Dermis microvascular lymphatic vessel endothelial cell (primary cell): ENCODE measurements at places on chromosomes 1 and 21. TPM values are rescaled to one million over a fixed set of nuclear protein-coding genes. Genes with fewer than 3 reads are reported as not detected.
A peak's percentile ranks its signal among the peaks of the same experiment; 100 is the strongest.

GRCh38 chr1:188117436-188117835 is 1288.7 kb downstream of the PLA2G4A start:
- no peak for DNase-seq

GRCh38 chr1:180609643-180610555 is 21.9 kb upstream of the XPR1 start:
- no peak for DNase-seq

DNA sequence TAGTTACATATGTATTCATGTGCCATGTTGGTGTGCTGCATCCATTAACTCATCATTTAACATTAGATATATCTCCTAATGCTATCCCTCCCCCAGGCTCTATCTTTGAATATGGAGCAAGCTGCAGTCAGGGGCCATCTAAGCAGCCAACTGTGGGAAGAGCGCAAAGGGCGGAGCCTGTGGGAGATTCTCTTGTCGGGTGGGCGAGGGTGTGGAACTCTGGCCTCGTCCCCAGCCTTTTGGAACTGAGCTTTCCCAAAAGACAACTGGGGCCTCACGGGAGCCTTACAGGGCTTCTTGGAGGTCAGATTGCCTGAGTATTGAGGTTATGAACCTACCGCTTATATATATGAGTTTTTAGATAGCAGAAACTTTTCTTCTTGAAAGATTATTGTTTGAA is 117.2 kb downstream of the HHAT start:
- DNase-seq, result no peak

GRCh38 chr1:36570478-36571060 is 87.9 kb upstream of the CSF3R start:
- DNase-seq, result no peak

The ARHGEF10L gene
- 1.2 and 1.5 TPM in 2 replicates for total RNA-seq

The RGS7 gene
- under 0.01 and 0.13 TPM in 2 replicates for total RNA-seq

GRCh38 chr21:34552360-34553098 is 40.5 kb upstream of the KCNE1 start:
- DNase-seq, result peak; percentile 83

- DNase-seq, result no peak
Observed at GRCh38 chr1:195373856-195374255, 1234.4 kb downstream of the KCNT2 start.

The MYOM3 gene
- under 0.01 TPM in 1 of 2 replicates, not detected in the other for total RNA-seq

The BACE2 gene
- 196 and 425 TPM in 2 replicates for total RNA-seq

DNA sequence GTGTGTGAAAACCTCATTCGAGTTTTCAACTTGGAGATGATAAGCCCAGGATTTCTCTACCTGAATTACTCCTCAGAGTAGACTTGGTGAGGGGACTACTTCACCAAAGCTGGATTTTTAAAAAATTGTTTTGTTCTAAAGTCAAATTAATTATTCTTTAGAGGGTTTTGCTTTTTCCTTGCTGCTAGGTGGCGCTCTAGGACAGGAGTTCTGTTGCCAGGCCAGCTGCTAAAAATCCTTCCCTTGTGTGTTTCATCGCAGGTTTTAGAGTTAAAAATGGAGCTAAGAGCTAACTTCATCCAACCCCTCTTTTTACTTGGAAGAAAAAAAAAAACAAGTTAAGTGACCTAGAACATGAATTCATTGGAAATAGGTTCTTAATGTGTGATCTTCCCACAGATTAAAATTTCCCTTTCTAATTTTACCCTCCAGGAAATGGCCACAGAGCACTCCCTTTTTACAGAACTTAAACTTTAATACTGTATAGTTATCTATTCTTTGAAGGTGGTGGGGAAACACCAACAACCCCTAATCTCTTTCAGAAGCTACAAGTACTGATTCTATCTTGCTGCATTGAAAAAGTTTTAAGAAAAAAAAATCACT is 36.7 kb upstream of the FAM163A start:
- peak; percentile 59 for DNase-seq

- DNase-seq, result peak; percentile 37
Observed at GRCh38 chr1:192787914-192788585, 20.8 kb upstream of the RGS2 start.

The KCNH1 gene
- total RNA-seq, result not detected in 2 replicates

GRCh38 chr1:226061068-226061840 is 1.3 kb upstream of the H3-3A start:
- no peak for DNase-seq

DNA sequence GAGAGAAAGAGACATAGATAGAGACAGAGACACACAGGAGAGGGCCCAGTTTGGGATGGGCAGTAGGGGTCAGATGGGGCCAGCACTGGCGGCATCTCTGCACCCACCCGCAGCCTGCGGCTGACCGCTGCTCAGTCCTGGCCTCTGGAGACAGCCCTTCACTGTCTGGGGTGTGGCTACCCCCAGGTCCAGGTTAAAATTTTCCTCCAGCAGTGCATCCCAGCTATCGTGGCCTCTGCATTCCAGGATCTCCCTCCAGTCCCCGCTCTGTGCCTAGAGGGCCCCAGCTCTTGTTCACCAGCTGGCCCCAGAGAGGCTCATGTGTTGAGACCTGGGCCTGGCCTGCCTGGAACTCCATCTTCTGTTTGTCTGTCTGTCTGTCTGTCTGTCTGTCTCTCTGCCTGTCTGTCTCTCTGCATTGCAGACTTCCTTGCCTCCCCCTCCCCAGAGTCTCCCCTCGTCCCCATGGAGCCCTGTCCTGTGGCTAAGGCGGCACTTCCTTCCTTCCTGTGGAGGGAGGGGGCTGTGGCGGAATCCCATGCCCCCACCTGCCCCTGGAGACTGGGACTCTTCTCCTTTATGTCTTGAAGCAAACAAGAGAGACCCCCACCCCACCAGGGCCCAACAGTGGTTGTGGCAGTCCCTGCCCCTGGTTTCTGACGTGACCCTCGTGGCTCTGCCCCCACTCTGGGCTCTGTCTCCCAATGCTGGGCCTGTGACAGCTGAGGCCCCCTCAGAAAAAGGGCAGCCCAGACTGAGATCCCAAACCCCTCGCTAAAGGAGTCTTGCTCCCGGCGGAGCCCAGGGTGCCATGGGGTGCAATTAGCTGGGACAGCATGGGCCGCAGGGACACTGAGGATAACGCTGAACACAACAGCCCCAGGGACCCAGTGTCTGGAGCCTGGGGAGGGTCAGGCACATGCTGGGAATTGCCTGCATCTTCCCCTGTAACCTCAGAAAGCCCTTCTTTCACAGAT is 241.8 kb downstream of the NPHP4 start:
- no peak for DNase-seq

- DNase-seq, result no peak
Observed at GRCh38 chr1:246445503-246445902, 61.6 kb downstream of the SMYD3 start.

GRCh38 chr1:165060285-165060793 is 296.2 kb downstream of the LMX1A start:
- DNase-seq, result no peak

The S100B gene
- total RNA-seq, result not detected in 2 replicates

The SMIM1 gene
- 0.39 and 0.51 TPM in 2 replicates for total RNA-seq

DNA sequence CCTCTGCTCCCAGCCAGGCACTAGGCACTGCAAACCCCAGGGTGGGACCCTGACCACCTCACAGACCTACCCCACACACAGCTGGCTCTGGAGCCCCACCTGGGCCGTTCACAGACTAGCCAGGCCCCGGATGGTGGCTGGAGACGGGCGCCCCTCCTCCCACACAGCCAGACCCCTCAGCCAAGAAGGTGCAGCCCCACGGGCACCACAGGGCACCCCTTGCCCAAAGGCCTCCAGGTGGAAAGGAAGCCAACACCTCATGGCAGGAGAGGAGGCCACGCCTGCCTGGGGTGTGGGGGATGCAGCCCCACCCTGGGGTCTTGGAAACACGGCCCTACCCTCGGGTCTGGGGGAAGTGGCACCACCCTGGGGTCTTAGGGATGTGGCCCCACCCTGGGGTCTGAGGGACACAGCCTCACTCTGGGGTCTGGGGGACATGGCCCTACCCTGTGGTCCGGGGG is 44.6 kb downstream of the WNT9A start:
- DNase-seq, result no peak

- DNase-seq, result no peak
Observed at GRCh38 chr1:195495720-195496635, 1112.3 kb downstream of the KCNT2 start.

The TMEM269 gene
- total RNA-seq, result under 0.01 TPM in 1 of 2 replicates, not detected in the other

DNA sequence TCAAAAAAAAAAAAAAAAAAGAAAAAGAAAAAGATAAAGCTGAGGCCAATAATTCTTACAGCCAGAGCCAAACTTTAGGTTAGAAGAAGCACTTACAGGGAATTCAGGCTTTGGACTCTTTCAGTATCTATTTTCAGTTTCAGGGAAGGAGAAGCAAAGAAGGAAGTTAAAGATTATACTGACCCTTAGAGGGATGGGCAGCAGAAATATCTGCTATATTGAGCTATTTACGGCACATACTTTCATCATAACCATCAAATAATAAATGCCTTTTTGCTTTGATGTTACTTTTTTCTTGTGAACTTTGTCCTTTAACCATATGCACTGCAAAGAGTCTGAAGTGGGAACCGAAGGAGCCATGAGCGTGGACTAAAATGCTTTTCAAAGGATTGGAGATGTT is 42.0 kb downstream of the TM2D1 start:
- DNase-seq, result no peak

DNA sequence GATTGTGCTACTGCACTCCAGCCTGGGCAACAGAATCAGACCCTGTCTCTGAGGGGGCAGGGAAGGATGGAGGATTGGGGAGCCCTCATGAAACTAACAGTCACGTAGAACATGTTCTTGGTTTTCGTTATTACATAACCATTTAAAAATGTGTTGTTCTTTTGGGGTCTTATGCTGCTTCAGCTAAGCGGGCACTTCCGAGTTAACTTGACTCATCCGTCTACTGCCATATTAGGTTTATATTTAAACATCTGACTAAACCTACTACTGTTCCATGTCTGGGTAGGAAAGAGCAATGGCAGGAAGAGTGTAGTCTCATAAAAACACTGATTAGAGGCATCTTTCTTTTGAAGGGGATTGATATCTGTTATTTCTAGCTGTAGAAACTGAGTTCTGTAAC is 59.5 kb upstream of the BMP8A start:
- no peak for DNase-seq

The AMY1B gene
- total RNA-seq, result not detected in 2 replicates

The B3GALT2 gene
- 1.5 and 3.7 TPM in 2 replicates for total RNA-seq

DNA sequence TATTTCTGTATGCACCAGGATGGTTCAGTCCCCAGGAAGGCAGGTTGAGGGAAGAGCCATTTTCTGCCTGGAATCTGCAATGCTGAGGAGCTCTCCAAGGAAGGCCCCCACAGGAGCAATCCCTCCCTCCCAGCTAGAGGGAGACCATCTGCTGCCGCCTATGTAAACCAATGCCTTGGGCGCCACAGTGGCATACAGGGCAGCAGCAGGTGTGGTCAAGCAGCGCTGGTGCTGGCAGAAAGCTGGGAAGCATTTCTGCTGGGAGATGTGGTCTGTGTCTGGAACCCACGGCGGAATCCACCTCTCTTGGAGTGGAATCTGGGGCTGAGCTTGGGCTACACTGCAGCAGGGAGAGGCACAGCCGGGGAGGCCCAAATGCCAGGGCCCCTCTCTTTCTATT is 283.3 kb downstream of the RRAGC start:
- no peak for DNase-seq

The PSRC1 gene
- total RNA-seq, result 1.8 and 4.5 TPM in 2 replicates

DNA sequence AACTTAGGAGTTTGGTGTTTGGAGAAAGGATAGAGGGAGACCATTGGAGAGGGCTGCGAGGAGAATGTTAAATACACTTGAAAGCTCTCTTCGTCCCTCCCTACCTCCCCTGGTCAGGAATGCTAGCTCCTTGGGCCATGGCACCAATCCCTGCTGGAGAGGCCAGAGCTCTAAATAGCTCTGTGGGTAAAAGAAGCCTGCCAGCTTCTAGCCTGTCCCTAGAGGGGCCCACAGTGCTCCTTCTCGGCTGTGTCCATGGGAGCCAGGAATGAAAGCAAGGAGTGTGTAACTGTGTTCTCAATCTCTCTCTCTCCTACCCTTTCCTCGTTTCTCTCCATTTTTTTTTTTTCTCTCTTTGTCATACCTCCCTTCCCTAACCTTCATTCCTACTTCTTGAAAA is at the start of gene CCDC190:
CCDC190 (minus strand) TSS at position 75 of the 400 bp plus-strand sequence. CDS start 1,529 bp downstream, outside the sequence.
- no peak for DNase-seq

DNA sequence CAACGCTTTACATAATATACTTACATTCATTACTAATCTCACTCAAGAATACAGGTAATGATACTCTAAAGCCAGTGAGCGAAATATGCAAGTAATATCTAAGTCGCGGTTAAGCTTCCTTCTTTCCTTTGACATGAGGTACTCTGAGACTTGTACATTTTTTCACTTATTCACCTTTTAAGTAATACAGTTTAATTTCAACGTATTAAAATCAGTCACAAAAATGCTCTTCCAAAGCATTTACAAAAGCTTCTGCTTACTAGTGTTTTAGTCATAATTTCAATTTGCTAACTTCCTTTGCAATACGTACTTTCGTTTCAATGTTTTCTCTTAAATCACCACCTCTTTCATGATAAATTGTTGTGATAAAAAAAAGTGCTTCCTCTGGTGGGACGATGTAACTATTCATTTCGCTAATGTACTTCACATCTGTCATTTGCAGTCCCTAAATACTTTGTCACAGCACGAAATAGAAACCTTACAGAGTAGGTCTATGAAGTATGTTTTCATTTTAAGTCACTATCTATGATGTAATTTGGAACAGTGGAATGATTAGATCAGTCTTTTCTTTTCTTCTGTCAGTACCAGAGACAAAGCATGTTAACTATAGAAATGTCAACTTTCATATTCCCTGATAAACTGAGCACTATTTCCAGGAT is 34.0 kb upstream of the ADGRL4 start:
- DNase-seq, result peak; percentile 36

GRCh38 chr1:153962088-153963029 is 978 bp downstream of the SLC39A1 start:
- no peak for DNase-seq

The DUSP10 gene
- 2.6 and 7.8 TPM in 2 replicates for total RNA-seq

GRCh38 chr21:44712203-44713028 is 1.0 kb upstream of the TSPEAR start:
- no peak for DNase-seq

The CLCNKA gene
- total RNA-seq, result not detected in 2 replicates

GRCh38 chr1:172446547-172446946 is 2.7 kb upstream of the PIGC start:
- DNase-seq, result no peak

DNA sequence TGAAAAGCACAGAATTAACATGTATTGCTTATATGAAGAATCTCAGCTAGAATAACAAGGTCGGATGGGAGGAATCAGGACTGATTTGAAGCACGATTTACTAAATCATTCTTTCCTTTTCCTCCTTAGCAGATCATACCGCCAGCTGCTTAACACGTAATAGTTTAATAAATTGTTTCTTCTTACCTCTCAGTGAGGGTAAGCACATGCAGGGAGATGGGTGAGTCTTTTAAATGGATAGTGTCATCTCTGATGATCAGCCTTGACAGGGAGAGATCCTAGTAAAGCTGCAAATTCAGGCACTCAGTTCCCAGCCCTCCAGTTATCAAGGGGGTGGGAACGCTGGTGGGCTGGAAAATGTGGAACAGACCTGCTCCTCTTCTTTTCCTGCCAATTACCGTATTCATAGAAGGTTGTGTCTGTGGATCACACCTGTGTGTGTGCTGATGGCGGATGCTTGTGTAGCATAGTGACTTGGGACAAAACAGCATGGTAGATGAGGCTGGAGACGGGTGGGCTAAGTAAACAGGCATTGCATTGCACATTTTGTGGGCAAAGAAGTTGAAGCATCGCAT is 30.7 kb downstream of the NTPCR start:
- DNase-seq, result no peak
